Dorsolateral prefrontal cortex (tissue), 122 donors: ENCODE measurements at places on chromosomes 1 and 21. TPM values are rescaled to one million over a fixed set of nuclear protein-coding genes. Genes with fewer than 3 reads are reported as not detected.

DNA sequence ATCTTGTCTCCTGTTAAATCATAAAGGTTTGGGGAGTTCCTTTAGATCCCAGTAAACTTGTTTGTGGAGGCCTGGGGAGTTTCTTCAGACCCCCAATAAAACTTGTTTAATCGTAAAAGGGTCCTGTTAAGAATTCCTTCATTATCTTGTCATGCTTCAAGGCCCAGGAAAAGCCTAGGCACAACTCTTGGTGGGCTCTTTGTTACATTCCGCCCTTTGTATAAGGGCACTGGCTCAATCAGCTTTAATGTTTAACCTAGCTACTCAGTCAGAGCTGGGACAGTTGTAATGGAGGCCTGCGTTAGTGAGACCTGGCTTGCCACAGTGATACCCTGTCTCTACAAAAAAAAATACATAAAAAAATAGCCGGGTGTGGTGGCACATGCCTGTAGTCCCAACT lies 77.2 kb downstream of the MPZL1 start:
- no peak for DNase-seq

DNA sequence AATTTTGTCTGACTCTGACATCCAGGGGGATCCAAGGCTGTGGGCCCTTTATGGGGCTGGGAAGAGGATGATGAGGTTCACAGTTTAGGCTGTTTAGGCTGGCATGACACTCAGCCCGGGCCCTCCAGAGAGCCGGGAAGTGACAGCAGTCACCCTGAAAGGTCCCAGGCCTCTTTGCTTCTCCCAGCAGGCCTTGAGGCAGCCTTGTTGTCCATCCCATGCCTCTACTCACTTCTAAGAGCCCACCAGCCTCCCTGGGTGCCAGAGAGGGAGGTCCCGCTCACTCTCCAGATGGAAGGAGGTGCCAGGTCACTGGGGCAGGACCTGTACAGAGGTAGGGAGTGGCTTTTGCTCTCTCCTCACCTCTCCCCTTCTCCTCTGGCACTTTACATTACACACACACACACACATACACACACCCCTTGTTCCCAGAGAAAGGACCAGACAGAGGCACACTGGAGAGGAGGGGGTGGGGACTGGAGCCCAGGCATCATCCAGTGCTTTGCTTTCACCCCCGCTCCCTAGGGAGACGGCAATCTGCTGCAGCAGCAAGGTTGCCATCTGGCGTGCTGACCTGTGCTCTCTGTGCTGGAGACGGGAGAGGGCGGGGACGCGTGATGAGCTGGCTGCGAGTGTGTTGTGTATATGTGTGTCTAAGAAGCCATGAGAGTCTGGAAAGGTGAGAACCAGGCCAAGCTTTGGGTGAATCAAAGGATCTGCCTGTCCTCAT lies 4.6 kb downstream of the KLHDC8A start:
- peak; percentile 75 for DNase-seq

- peak; percentile 27 for DNase-seq
Measured at GRCh38 chr1:228029281-228029680, 22.5 kb downstream of the WNT3A start.

DNA sequence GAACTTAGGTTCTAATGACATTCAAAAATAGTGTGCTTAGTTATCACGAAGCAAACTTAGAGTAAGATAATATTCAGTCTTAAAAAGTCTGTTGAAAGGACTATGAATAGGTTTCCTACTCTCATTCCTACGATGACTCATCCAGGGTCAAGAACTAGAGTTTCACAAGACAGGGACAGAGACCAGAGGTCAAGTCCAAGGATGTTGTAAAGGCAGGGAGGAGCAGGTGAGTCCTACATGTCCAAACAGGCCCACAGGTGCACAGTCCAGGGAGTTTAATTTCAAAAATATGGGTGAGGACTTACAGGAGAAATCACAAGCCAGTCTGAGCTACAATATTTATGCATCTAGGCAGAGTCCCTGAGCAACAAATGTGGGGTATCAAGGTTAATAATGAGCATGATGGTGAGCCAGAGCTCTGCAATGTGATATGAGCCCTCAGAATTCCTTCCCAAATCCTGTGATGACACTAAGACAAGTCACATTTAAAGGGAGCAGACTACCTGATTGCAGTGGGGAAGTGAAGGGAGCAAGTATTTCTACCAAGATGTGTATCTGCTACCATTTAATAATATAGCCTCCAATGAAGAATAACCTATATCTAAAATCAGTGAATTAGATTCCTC lies 100.0 kb upstream of the NRIP1 start:
- no peak for DNase-seq

GRCh38 chr1:97461782-97462181 lies 459.1 kb downstream of the DPYD start:
- no peak for DNase-seq

The F13B gene
- total RNA-seq, result not detected

The BEST4 gene
- total RNA-seq, result 1.0 TPM

The ANGPTL3 gene
- not detected for total RNA-seq

The MYBPH gene
- total RNA-seq, result not detected

The ITPKB gene
- total RNA-seq, result 244 TPM

The WNT3A gene
- not detected for total RNA-seq

The SLC37A1 gene
- 14.5 TPM for total RNA-seq

The ARHGEF2 gene
- total RNA-seq, result 176 TPM

The ZMYND12 gene
- total RNA-seq, result 2.1 TPM
